ENCODE measurements at places on chromosomes 5 and 9. TPM values are rescaled to one million over a fixed set of nuclear protein-coding genes. Genes with fewer than 3 reads are reported as not detected.

Gene CCL27
- not detected for total RNA-seq

Gene SHC3
- total RNA-seq = 0.26 TPM

Gene PKD2L2
- not detected for total RNA-seq

Gene NUTM2F
- not detected for total RNA-seq

Measured in articular chondrocyte of knee joint (primary cell).